ENCODE measurements at places on chromosomes 1 and 21.

GRCh38 chr1:13675151-13675651 is 24.8 kb upstream of the PRDM2 start:
- DNase-seq, result no peak

GRCh38 chr1:33188572-33189275 is 6.9 kb upstream of the TRIM62 start:
- no peak for DNase-seq

- DNase-seq, result no peak
These were observed 53.1 kb downstream of the ZNF326 start for GRCh38 chr1:90048043-90048442.

- no peak for DNase-seq
These were observed 409.9 kb upstream of the C1orf87 start for GRCh38 chr1:60483509-60483908.

DNA sequence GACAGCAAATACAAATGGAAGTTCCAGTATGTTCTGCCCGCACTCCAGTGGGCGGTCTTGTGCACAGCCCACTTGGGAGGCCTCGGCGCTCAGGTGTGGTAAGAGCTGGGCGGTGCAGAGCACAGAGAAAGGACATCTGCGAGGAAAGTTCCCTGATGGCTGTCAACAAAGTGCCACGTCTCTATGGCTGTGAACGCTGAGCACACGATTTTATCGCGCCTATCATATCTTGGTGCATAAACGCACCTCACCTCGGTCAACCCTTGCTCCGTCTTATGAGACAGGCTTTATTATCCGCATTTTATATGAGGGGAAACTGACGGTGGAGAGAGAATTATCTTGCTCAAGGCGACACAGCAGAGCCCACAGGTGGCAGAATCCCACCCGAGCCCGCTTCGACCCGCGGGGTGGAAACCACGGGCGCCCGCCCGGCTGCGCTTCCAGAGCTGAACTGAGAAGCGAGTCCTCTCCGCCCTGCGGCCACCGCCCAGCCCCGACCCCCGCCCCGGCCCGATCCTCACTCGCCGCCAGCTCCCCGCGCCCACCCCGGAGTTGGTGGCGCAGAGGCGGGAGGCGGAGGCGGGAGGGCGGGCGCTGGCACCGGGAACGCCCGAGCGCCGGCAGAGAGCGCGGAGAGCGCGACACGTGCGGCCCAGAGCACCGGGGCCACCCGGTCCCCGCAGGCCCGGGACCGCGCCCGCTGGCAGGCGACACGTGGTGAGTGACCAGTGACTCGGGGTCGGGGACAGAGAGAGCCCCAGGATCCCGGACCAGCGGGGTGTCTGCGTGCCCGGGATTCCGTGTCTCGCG is at the start of gene IL12RB2:
TSS of gene IL12RB2 (plus strand) at position 623 of the 810 bp plus-strand sequence. CDS start 12,496 bp downstream, outside the sequence.
- DNase-seq, result peak; percentile 20

- no peak for DNase-seq
These were observed 116.9 kb downstream of the EDEM3 start for GRCh38 chr1:184637664-184638240.

- no peak for DNase-seq
These were observed 173.0 kb downstream of the NTMT2 start for GRCh38 chr1:170318736-170319135.

DNA sequence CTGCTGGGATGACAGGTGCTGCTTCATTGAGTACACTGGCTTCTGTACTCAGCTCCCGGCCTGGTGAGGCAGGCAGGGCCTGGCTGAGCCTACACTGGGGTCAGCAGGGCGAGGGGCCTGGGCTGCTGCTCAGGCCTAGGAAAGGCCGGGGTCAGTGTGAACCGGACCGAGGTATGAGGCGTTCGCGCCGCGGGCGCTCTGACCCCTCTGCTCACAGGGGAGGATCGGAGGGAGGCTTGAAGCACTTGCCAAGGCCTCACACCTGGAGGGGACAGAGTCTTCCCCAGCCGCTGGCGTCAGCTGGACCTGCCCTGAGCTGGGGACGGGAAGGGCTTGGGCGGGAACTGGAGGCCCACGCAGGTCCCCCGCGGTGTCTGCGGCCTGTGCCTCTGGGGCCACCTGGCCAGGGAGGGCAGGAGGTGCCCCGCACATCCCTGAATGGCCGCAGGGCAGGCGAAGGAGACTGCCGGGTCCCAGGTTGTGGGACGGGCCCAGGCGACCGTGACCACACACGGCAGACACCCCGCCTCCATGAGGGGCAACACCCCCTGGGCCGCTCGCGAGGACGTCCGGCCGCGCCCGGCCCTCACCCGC is 466 bp downstream of the PEX10 start:
- DNase-seq, result no peak

Measured in naive thymus-derived CD8-positive, alpha-beta T cell (primary cell).